ENCODE measurements at places on chromosomes 7 and 10.

GRCh38 chr7:64849250-64849923 is 53.7 kb upstream of the ZNF273 start:
- no peaks in the 10 kb centered on the region for H3K4me1 ChIP-seq
- H3K36me3 ChIP-seq = no peaks in the 10 kb centered on the region

GRCh38 chr7:11153694-11154093 is 180.0 kb downstream of the PHF14 start:
- no peaks in the 10 kb centered on the region for H3K27me3 ChIP-seq
- H3K4me1 ChIP-seq = no peaks in the 10 kb centered on the region
- H3K4me3 ChIP-seq = no peak overlapping the region

GRCh38 chr10:104330168-104331110 is 7.8 kb downstream of the ITPRIP start:
- H3K4me3 ChIP-seq = no peak overlapping the region
- H3K27ac ChIP-seq = peak overlapping the region; percentile 89
- no peaks in the 10 kb centered on the region for H3K36me3 ChIP-seq
- peaks cover 45% of the 10 kb centered on the region for H3K4me1 ChIP-seq
- H3K27me3 ChIP-seq = no peaks in the 10 kb centered on the region

- H3K4me1 ChIP-seq = peaks cover 6% of the 10 kb centered on the region
- DNase-seq = no peak
- H3K27ac ChIP-seq = peak overlapping the region; percentile 74
- no peak overlapping the region for H3K4me3 ChIP-seq
- H3K27me3 ChIP-seq = no peaks in the 10 kb centered on the region
Measured at GRCh38 chr10:101006593-101007098, 7.0 kb downstream of the LZTS2 start.

- H3K4me3 ChIP-seq = no peak overlapping the region
- no peaks in the 10 kb centered on the region for H3K36me3 ChIP-seq
- peaks cover 3% of the 10 kb centered on the region for H3K4me1 ChIP-seq
- H3K27me3 ChIP-seq = no peaks in the 10 kb centered on the region
- H3K27ac ChIP-seq = no peak overlapping the region
Measured at GRCh38 chr7:129437190-129437589, 3.0 kb downstream of the STRIP2 start.

DNA sequence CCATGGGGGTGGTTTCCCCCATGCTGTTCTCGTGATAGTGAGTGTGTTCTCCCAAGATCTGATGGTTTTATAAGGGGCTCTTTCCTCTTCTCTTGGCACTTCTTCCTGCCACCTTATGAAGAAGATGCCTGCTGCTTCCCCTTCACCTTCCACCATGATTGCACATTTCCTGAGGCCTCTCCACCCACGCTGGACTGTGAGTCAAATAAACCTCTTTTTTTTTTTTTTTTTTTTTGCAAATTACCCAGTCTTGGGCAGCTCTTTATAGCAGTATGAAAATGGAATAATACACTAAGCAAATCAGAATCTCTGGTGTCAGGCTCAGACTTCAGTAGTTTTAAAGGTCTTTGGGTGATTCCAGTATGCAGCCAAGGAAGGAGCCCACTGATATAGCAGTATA is 28.2 kb downstream of the TAS2R41 start:
- H3K27me3 ChIP-seq = no peaks in the 10 kb centered on the region
- no peaks in the 10 kb centered on the region for H3K4me1 ChIP-seq
- DNase-seq = no peak
- no peaks in the 10 kb centered on the region for H3K36me3 ChIP-seq
- no peak overlapping the region for H3K4me3 ChIP-seq

- H3K4me1 ChIP-seq = no peaks in the 10 kb centered on the region
- H3K27ac ChIP-seq = no peak overlapping the region
- H3K4me3 ChIP-seq = no peak overlapping the region
Measured at GRCh38 chr10:31769564-31769963, 159.1 kb downstream of the ARHGAP12 start.

GRCh38 chr7:110105840-110106239 is 985.1 kb upstream of the LRRN3 start:
- no peak overlapping the region for H3K27ac ChIP-seq
- no peaks in the 10 kb centered on the region for H3K4me1 ChIP-seq
- DNase-seq = no peak

DNA sequence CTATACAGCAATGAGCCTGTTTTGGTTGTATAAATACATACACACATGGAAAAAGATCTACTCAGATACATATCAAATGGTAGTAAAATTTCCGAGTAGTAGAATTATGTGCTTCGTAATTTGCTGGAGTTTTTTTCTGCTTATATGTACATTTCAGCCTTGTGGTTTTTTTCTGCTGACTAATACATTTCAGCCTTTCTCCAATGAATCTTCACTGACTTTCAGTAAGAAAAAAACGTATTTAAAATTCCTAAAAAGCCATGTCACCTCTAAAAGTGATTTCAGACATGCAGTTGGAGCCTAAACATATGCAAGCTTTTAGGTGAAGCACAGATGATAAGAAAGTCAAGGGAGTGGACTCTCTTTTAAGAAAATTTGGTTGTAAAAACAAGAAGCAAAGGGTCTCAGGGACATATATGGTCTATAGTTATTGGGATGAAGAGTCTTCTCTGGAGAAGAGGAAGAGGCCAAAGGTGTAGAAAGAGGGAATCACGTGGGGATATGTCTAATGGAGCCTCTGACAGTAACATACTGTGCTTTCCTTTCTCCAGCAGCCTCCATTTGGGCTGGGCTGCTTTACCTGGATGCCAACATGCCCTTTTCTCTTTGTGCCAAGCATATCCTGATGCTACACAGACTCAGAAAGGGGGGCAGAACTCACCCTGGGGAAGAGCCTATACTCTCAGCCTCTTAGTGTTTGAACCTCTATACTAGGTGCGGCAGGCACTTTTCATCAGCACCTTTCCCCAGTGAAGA is 2.4 kb downstream of the AMPH start:
- no peaks in the 10 kb centered on the region for H3K36me3 ChIP-seq
- no peak overlapping the region for H3K27ac ChIP-seq
- DNase-seq = no peak
- H3K4me3 ChIP-seq = no peak overlapping the region
- H3K4me1 ChIP-seq = peaks cover 5% of the 10 kb centered on the region

DNA sequence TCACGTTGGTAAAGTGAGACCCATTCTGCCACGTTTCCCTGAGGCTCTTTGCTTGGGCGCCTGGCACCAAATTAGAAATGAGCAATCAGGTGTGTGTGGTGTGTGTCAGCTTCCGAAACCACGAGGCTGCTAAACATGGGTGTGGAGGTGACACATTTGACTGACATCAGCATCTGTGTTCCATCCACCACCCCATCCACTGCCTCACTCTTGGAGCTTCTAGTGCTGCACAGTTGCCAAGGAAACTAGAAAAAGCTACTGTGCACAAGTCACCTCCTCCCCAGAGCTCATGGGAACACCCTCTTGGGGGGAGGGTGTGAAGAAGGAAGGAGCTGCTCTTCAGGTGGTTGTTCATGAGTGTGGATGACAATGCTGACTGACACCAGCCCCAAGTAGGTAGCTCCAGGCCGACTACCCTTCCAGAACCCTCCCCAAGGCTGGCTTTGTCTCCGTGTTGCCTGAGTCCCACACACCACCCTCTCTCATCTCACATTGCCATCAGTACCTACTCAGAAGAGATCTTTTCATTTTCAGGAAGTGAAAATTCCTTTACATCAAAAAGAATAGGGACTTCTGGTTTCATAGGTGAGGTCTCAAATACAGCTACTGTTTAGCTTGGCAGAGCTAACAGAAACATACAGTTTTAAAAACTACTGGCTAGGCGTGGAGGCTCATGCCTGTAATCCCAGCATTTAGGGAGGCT is 152.2 kb downstream of the TMEM178B start:
- H3K4me1 ChIP-seq = no peaks in the 10 kb centered on the region
- DNase-seq = no peak
- no peaks in the 10 kb centered on the region for H3K36me3 ChIP-seq

DNA sequence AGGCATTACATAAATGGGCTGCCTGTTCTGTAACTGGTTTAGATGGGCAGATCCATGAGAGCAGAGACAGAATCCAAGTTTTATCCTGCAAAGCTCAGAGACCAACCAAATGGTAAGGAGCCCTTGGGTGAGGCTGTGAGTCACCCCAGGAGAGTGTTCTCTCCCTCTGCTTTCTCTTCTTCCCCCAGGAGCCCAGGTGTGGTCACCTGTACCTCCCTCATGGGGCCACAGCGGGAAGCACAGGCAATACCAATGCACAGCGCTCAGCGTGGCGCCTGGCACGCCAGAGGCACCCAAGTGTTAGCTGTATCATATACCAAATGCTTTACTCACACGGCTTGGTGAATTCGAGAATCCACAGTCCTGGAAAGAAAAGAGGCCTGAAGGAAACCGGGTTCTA is 39.4 kb downstream of the CTBP2 start:
- DNase-seq = no peak
- H3K4me3 ChIP-seq = no peak overlapping the region
- H3K27me3 ChIP-seq = no peaks in the 10 kb centered on the region
- H3K36me3 ChIP-seq = no peaks in the 10 kb centered on the region

- H3K4me3 ChIP-seq = no peak overlapping the region
- H3K27me3 ChIP-seq = no peaks in the 10 kb centered on the region
- DNase-seq = no peak
- H3K36me3 ChIP-seq = no peaks in the 10 kb centered on the region
- no peak overlapping the region for H3K27ac ChIP-seq
Measured at GRCh38 chr10:63603709-63604445, 82.7 kb downstream of the REEP3 start.

DNA sequence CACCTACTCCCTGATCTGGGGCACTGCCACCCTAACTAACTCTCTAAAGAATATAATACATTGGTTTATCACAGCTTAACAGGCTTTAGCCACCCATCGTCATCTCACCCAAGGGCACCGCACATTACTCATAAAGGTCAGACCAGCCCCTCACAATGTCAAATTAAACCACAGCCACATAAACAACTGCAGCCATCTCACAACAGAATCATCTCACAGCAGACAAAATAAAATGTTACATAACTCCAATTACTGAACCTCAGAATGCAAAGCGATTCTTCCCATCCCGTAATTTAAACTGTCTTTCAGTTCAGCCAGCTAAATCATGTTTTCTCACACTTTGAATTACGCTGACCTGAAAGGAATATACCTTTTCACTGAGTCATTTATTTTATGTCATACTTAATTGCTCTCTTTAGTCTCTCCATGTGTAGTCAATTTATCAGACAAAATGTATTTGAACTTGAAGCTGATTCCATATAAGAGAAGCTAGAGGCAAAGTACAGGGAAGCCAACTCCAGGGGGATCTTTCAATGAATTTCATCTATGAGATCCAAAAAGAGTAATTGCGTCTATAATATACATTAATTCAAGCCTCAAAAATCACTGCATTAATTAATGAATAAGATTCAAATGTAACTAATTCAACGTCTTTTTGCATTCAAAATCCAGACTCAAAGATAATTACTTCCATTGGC is 96.9 kb upstream of the NEBL start:
- H3K4me1 ChIP-seq = no peaks in the 10 kb centered on the region
- H3K4me3 ChIP-seq = no peak overlapping the region
- H3K36me3 ChIP-seq = no peaks in the 10 kb centered on the region

- H3K27ac ChIP-seq = no peak overlapping the region
- no peaks in the 10 kb centered on the region for H3K27me3 ChIP-seq
- no peaks in the 10 kb centered on the region for H3K4me1 ChIP-seq
- no peak for DNase-seq
- H3K4me3 ChIP-seq = no peak overlapping the region
- H3K36me3 ChIP-seq = no peaks in the 10 kb centered on the region
Measured at GRCh38 chr7:111878785-111879184, 316.5 kb upstream of the IMMP2L start.

GRCh38 chr10:27531336-27531847 is 27.3 kb downstream of the RAB18 start:
- no peak overlapping the region for H3K27ac ChIP-seq
- H3K36me3 ChIP-seq = no peaks in the 10 kb centered on the region
- DNase-seq = no peak
- no peaks in the 10 kb centered on the region for H3K27me3 ChIP-seq

GRCh38 chr10:3806603-3807002 is 21.6 kb upstream of the KLF6 start:
- no peak overlapping the region for H3K4me3 ChIP-seq
- H3K27me3 ChIP-seq = no peaks in the 10 kb centered on the region
- H3K27ac ChIP-seq = peak overlapping the region; percentile 96

- no peak within 1 kb of the TSS for H3K27ac ChIP-seq
- H3K27me3 ChIP-seq = peaks cover 3% of the 10 kb centered on the region
- peak within 1 kb of the TSS; percentile 26 for H3K4me3 ChIP-seq
- H3K36me3 ChIP-seq = no peaks in the 10 kb centered on the region
- DNase-seq = no peak
- H3K4me1 ChIP-seq = no peaks in the 10 kb centered on the region
Measured at GRCh38 chr7:86643561-86644281, at the start of gene GRM3. Gene GRM3, plus strand, starts transcription at chr7:86643909. Its CDS starts 121,237 bp downstream, at chr7:86765146.

- H3K27me3 ChIP-seq = no peaks in the 10 kb centered on the region
- no peaks in the 10 kb centered on the region for H3K36me3 ChIP-seq
- no peaks in the 10 kb centered on the region for H3K4me1 ChIP-seq
- peak overlapping the region; percentile 79 for H3K27ac ChIP-seq
- no peak for DNase-seq
Measured at GRCh38 chr7:55086413-55087201, 67.8 kb downstream of the EGFR start.

GRCh38 chr10:117441812-117442443 is 66.7 kb upstream of the PDZD8 start:
- no peaks in the 10 kb centered on the region for H3K4me1 ChIP-seq

GRCh38 chr7:2198760-2199159 is 34.0 kb downstream of the MAD1L1 start:
- H3K4me1 ChIP-seq = no peaks in the 10 kb centered on the region
- H3K4me3 ChIP-seq = no peak overlapping the region
- no peak overlapping the region for H3K27ac ChIP-seq
- no peak for DNase-seq
- H3K27me3 ChIP-seq = no peaks in the 10 kb centered on the region

DNA sequence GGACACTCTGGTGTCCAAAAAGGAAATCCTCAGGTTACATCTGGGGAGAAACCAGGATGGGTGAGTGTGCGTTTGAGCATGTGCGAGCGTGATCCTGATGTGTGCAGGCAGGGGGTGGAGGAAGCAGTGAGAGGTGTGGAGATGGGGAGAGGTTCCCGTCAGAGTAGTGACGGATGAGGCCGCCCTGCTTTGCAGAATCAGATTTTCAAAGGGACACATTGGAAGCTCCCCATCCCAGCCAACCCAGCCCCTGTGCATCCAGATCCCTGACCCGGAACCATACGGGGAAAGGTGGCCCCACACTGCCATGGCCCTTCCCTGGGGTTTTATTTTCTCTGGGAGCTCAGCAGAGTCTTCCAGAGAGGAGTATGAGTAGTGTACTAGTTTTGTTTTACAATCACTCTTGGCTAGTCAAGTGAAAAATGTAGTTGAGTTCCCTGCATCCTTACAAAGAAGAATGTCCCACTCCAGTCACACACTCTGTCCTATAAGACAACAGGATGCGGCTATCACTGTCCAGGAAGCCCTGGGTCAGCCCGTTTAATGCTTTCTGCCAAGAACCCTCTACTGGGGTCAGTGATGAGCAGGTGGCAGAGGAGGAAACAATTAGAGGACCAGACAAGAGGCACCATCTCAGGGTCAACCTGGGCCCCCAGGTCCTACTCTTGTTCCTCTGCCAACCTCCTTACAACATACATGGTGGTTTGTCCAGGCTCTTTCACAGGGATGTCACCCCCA is 46.8 kb upstream of the PDLIM1 start:
- no peaks in the 10 kb centered on the region for H3K36me3 ChIP-seq
- no peak overlapping the region for H3K27ac ChIP-seq
- H3K27me3 ChIP-seq = no peaks in the 10 kb centered on the region
- DNase-seq = no peak
- H3K4me1 ChIP-seq = peaks cover 11% of the 10 kb centered on the region

- no peak overlapping the region for H3K27ac ChIP-seq
- H3K4me3 ChIP-seq = no peak overlapping the region
- H3K4me1 ChIP-seq = no peaks in the 10 kb centered on the region
- H3K27me3 ChIP-seq = no peaks in the 10 kb centered on the region
- H3K36me3 ChIP-seq = no peaks in the 10 kb centered on the region
Measured at GRCh38 chr7:102828286-102828685, 79.5 kb downstream of the FAM185A start.

Data from breast epithelium (tissue), 4 donors.